ENCODE measurements at places on chromosomes 11 and 22.

DNA sequence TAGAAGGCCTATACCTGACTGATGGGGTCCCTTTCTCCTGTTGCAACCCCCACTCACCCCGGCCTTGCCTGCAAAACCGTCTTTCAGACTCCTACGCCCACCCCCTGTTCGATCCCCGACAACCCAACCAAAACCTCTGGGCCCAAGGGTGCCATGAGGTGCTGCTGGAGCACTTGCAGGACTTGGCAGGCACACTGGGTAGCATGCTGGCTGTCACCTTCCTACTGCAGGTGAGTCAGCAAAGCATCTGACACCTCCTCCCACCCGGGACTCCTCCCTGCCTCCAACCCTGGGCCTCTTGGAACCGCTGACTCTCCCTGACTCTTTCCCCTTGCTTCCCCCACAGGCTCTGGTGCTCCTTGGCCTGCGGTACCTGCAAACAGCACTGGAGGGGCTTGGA, 1.2 kb downstream of the ROM1 start:
- DNase-seq, result no peak

DNA sequence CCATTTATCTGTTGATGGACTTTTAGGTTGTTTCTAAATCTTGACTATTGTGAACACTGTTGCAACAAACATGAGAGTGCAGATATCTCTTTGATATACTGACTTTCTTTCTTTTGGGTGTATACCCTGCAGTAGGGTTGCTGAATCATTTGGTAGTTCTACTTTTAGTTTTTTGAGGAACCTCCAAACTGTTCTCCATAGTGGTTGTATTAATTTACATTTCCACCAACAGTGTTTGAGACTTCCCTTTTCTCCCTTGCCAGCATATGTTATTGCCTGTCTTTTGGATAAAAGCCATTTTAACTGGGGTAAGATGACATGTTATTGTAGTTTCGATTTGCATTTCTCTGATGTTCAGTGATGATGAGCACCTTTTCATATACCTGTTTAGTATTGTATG, 330.0 kb downstream of the DDX10 start:
- no peak for DNase-seq

- no peak for DNase-seq
Observed at GRCh38 chr22:40022536-40023240, 27.9 kb downstream of the FAM83F start.

DNA sequence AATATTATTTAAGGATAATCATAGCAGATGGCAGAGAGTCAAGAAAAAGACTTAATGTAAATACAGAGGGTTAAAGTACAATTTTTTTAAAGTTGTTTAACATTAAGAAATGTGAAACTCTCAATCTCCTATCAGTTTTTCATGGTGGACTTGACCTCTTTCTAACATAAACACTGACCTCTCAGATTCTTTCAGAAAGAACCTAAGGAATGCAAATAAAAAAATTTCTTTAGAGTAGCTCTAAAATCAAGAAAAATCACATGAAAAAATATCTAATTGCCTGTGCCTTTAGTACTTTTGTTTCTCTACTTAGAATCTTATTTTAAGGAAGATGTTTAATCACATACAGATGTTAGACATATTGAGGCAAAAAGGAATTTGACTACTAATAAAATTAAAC, 12.9 kb downstream of the RNF141 start:
- DNase-seq, result no peak

DNA sequence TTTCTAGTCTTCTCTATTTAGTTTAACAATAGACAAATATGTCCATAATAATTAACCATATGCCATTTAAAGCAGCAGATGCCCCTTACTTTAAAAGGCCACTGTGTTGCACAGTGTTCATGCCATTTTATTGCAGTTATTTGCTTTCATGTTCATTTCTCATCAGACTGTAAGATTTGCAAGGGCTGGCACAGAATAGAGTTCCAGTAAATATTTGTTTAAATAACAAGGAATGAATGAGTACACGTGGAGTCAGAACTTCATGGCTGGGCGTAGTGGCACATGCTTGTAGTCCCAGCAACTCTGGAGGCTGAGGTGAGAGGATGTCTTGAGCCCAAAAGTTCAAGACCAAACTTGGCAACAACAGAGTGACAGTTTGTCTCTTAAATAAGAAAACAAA, 1228.6 kb downstream of the LRRC4C start:
- no peak for DNase-seq

DNA sequence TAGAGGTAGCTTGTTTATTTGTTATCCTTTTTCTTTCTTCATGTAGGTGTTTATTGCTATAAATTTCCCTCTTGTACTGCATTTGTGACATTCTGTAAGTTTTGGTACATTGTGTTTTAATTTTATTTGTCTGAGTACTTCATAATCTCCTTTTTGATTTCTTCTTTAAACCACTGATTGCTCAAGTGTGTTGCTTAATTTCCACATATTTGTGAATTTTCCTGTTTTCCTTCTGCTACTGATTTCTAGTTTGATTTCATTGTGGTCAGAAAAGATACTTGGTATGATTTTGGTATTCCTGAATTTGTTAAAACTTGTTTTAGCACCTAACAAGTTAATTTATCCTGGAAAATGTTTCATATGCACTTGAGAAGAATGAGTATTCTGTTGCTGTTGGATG, 15.1 kb downstream of the OR10V1 start:
- no peak for DNase-seq

DNA sequence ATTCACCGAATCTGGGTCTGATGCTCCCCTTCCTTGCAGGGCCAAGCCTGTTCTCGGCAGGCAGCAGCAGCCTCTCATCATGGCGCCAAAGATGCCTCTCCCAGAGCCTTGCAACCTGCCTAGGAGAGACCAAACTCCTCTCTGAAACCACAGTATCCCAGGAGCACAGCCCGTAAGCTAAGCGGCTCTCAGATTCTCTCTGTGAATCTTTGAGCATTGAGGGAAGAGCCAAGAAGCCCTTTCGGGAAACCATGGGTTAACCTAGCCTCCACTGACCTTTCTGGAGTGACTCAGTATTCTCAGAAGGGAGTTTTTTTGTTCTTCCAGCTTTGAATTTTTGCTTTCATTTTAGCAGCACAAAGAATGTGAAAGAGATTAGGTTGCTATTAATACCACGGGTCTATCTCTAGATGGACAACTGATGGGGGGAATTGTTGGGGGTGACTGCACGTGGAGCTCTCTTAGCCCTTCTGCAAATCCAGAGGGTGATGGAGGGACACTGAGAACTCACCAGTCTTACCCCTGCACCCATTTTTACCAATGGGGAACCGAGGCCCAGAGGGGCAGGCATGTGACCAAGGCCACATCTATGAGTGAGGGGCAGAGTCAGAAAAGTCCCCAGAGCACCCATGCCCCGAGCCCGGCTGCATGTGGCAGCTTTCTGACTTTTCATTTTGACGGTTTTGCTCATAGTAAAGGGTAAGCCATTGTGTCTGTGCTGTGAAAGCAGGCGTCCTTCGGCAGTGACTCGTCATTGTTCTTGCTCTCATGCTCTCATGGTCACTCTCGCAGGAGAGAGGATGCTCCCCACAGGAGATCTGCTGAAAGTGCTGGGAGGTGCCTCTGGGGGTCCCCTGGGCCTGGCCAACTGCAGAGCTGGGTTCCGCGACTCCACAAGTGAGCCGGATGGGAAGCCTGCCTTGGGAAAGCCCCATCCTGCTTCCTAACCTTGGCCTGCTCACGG, 36.0 kb downstream of the IRAG1 start:
- no peak for DNase-seq

DNA sequence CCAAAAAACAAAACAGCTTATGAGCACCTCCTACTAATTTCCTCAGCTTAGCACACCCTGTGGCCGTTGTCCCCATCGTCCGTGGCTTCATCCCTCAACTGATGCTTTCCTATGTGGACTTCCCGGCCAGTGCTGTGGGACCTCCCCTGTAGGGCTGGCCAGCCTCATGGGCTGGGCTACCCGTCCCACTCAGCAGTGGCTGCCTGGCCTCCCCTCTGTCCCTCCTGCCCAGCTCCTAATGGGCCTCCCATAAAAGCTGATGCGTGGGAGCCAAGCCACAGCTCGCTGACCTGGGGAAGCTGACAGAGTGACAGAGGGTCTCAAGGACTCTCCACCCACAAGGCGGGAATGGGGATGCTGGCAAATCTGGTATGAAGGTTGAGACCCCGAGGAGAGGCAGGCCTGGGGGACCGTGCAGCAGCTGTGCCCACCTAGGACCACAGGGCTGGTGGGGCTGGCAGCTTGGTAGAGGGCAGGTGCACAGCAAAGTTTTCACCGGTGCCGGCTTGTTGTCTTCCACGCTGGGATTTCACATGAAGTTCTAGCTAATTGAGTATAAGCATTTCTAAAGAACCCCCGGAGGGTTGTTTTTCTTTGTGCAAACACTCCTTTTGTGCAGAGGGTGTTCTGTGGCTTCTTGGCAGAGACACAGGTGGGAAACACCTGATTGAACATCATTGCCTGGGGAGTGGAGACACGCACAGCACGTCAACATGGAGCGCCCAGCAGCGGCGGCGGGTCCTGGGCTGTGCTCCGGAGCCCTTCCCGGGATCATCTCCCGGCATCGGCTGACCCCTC, 23.2 kb downstream of the TBX1 start:
- DNase-seq, result no peak

DNA sequence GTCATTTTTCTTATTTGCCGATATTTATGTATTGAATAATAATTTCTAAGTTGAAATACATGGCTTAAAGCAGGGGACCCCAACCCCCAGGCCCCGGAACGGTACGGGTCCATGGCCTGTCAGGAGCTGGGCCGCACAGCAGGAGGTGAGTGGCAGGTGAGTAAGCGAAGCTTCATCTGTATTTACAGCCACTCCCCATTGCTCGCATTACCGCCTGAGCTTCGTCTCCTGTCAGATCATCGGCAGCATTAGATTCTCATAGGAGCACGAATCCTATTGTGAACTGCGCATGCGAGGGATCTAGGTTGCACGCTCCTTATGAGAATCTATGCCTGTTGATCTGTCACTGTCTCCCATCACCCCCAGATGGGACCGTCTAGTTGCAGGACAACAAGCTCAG, 4.5 kb downstream of the ZMAT5 start:
- DNase-seq, result no peak

DNA sequence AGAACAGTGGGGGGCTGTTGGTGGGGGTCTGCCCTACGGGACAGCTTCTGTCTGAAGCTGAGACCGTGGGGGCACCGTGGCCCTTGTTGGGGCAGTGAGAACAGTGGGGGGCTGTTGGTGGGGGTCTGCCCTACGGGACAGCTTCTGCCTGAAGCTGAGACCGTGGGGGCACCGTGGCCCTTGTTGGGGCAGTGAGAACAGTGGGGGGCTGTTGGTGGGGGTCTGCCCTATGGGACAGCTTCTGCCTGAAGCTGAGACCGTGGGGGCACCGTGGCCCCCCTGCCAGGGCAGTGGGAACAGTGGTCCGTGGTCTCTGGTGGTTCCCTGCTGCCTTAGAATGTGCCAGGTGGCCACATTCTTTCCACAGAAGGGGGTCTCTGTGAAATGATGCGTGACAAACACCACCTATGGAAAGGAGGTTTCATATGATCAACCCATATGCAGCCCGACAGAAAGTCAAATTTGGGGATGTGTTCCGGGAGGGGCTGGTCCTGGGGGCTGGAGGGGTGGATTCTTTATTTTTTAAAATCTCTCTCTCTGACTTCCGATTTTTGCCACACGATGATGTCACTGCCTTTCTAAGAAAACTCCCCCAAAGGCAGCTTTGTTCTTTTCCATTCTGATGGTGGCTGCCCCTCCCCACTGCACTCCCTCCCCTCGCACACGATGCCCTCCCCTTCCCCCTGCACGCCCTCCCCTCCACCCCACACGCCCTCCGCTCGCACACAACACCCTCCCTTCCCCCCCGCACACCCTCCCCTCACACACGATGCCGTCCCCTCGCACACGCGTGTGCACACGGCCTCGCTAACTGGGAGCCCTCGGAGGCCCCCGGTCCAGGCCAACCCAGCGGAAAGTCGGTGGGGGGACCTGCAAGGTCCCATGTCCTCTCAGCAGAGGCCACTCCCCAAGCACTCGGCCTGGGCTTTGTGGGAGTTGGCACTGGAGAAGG, 1186.5 kb downstream of the BRD1 start:
- no peak for DNase-seq

- no peak for DNase-seq
Observed at GRCh38 chr22:50019316-50019715, 6.8 kb upstream of the IL17REL start.

DNA sequence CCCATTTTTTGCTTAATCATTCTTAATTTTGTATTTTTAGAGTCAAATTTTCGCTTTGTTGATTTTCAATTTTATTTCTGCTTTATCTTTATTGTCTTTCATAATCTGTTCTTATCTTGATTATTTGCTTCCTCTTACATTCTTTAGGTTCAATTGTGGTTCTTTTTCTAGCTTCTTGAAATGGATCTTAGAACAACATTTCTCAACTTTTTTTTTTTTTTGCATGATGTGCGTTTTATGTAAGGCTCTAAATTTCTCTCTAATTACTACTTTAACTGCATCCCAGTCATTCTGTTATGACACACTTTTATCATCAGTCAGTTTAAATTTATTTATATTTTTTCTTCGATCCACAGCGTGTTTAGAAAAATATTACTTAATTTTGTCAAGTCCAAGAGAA, 65.2 kb upstream of the PARVA start:
- DNase-seq, result no peak

GRCh38 chr11:116384876-116385275, 387.9 kb downstream of the BUD13 start:
- DNase-seq, result no peak

DNA sequence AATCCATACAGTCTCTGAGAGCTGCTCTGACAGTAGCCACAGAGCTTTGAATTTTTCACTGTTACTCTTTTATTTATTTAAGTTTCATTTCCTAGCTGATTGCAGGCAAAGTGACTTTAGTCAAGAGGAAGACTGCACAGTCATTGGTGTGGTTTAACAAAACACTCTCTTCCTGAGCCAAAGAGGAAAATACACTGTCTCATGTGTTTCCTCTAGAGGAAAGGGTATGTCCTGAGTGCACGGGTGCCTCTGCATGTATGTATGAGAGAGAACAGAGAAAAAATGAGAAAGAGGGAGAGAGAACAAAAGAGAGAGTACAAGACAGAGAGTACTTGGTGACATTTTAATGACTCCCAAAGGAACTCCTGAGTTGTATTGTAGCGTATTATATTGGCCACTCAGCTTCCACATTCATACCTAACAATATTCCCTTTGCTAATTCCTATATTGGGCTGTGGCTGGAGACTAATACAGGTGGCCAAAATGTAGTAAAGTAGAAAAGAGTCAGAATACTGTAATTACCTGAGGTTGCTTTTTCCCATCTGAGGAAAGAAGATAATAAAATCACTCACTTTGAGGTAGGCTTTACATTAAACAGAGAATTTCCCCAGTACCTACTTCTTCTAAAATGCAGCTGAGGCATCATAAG, at the start of gene OR4D9:
TSS of gene OR4D9 (plus strand) at position 599 of the 649 bp plus-strand sequence. CDS start 3,374 bp downstream, outside the sequence.
- no peak for DNase-seq

- DNase-seq, result no peak
Observed at GRCh38 chr22:37225481-37225880, 13.2 kb upstream of the SSTR3 start.

DNA sequence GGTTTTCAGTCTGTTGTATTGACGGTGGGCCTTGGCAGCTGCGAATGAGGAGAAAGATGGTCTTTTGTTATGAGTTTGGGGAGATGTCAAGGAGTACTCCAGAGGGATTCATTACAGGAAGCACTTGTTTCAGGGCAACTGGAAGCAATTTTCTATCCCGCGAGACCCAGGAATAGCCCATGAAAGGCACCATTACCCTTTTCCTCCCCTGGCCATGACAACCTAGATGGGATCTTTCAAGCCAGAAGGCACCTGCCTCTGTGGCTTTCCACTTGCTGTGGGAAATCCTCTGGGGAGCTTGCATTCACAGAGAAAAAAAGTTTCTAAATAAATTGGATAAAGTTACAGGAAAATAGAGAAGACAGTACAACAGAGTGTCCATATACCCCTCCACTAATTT, 2.7 kb downstream of the ZNF215 start:
- no peak for DNase-seq

- DNase-seq, result peak; percentile 61
Observed at GRCh38 chr11:74019860-74020259, 11.0 kb upstream of the UCP3 start.

GRCh38 chr11:34631737-34632104, 10.8 kb downstream of the EHF start:
- no peak for DNase-seq

Data from stimulated activated CD4-positive, alpha-beta T cell treated with anti-CD3 and anti-CD28 coated beads, Interleukin-2, amount 100 ng/mL, for 48 hours (primary cell).